Breast epithelium (tissue), 4 donors: ENCODE measurements at places on chromosomes 7 and 10. TPM values are rescaled to one million over a fixed set of nuclear protein-coding genes. Genes with fewer than 3 reads are reported as not detected.

HKDC1 gene
- 2.0 TPM for total RNA-seq

BCAP29 gene
- total RNA-seq = 101 TPM

DNA sequence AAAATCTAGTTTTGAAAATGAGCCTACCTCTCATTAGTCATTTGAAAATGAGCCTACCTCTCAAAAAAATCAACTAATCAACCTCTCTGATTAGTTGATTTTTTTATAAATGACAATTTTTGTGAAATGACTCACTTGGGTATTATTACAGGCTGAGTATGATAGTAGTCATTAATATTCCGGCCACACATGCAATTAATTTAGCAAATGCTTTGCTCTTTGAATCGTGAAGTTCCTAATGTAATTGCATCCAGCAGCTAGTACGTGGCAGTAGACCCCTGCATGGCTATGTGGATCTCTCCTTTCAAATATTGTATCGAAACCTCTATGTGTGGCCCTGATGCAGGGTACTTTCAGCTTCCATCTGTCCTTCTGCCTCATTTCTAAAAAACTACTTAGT lies 245.9 kb upstream of the PHYHIPL start:
- H3K4me1 ChIP-seq = no peaks in the 10 kb centered on the region
- DNase-seq = no peak
- H3K27ac ChIP-seq = no peak overlapping the region
- no peaks in the 10 kb centered on the region for H3K36me3 ChIP-seq
- no peaks in the 10 kb centered on the region for H3K27me3 ChIP-seq

DNA sequence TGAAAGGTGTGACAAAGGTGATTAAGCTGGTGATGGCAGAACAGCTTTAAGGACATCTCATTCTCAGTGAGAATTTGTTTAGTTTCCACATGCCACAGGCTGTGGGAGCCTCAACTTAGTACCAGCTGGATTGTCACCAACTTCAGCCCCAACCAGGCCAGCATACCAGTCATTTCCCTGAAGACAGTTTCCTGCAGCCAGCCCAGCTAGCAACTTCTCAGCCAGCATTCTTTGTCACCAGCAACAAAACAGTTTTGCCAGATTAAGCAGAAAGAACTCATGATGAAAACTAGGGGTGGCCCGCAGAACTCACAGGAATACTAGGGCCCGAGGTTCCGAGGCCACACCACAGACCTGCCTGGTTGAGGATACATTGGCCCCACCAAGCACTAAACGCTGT lies 68.8 kb upstream of the UNC5B start:
- H3K27ac ChIP-seq = no peak overlapping the region
- peak; percentile 27 for DNase-seq
- H3K27me3 ChIP-seq = no peaks in the 10 kb centered on the region

DNA sequence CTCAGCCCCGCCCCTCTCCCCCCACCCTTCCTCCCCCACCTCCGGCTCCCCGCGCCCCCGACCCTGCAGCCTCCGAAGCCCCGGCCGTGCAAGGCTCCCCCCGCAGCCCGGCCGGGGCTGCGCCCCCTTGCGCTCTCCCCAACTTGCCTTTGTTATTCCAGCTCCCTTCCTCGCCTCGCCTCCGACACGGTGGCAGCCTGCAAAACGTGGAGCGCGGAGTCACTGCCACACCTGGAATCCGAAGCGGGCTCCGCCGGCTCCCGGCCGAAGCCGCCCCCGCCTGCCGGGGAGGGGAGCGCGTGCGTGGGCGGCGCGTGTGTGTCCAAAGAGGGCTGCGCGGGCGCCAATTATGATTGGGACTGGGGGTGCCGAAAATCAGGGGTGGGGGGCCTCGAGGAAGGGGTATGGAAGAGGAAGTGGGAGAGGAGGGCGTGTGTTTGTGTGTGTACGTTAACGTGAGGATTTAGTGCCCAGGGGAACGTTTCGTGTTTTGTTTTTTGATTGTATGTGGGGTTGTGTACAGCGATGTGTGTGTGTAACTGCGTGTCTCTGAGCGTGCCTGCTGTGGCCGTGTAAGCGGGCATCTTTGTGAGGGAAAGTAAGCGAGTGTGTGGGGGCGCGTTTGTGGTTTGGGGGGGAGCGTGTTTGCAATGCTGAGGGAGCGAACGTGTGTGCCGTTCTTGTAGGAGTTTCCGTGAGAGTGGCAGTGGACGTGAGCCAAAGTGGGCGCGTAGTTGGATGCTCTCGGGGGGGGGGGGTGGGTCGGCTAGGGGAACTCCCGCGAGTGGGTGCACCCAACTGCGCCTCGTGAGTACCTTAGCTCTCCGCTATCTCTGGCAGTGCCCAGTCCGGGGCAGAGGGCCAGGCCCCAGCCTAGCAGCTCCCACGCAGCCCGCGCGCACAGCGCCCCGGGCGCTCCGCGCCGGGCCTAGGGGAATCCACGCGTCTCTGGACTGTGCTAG lies 1.2 kb upstream of the ZMIZ1 start:
- peaks cover 3% of the 10 kb centered on the region for H3K4me1 ChIP-seq
- peak; percentile 80 for DNase-seq
- peak overlapping the region; percentile 98 for H3K4me3 ChIP-seq

GRCh38 chr7:93016681-93017381 lies 100.9 kb downstream of the SAMD9 start:
- peak overlapping the region; percentile 41 for H3K27ac ChIP-seq
- no peaks in the 10 kb centered on the region for H3K36me3 ChIP-seq
- DNase-seq = no peak

DNA sequence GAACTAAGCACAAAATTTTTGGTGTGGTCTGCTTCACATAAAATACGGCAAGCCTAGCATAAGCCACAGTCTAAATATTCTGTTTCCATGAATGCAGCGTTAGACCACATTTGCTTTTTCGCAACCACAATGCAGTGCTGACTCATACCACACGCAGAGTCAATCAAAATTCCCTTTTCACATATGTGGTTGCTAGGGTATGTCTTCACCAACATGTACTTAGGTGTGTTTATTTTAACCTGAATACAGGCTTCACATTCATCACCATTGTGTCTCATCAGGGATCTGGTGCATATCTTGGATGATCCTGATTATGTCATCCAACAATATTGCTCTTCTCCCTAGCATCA lies 90.8 kb downstream of the CHN2 start:
- no peaks in the 10 kb centered on the region for H3K4me1 ChIP-seq
- no peak for DNase-seq
- H3K36me3 ChIP-seq = no peaks in the 10 kb centered on the region
- no peaks in the 10 kb centered on the region for H3K27me3 ChIP-seq

DNA sequence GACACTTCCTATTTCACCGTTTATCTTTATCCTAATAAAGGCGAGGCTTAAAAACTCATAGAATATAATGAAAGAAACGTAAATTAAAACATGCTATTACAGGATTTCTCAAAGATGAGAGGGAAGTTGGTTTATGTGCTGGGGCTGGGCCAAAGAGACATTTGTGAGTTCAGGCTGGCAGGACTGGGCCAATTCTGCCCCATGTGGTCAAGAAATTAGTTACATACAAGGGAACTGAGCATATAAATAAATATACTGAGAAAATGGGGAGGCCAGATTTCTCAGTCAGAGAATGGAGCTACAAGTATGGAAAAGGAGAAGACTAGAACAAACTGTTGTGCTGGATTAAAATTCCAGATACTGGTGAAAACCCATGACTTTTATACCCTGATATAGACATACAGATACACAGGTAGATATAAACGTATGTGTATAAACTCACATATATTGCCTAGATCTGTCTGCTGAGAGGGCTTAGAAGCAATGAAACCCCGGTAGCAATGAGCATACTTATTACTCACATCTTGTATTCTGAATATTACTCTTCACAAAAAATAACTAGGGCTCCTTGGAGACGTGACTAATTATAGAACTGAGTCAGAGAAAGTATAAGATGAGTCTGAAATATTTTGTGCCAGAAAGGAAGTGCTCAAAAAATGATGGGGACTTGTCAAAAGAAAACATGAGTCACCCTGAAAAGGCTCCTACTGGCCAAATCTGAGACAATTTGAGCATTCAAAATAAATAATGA lies 155.7 kb upstream of the FGFR2 start:
- no peak for DNase-seq
- H3K4me1 ChIP-seq = no peaks in the 10 kb centered on the region
- H3K36me3 ChIP-seq = no peaks in the 10 kb centered on the region
- no peak overlapping the region for H3K27ac ChIP-seq

DNA sequence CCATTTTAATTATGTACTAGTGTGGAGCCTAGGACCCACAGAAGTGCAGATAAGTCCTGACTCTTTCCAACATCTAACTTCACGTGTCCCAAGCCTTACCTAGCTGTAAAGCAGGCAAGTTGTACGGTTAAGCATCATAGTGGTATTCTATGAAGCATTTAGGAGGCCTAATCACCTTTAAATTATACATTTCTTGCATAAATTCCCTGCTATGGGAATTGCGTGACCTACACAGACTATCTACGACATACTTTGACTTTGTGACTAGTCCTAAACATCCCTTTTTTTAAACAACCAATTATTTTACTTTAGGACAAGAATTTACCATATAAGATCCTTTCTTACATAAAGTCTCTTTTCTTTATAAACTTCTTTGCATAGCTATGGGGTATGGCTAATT lies 37.7 kb upstream of the LRGUK start:
- DNase-seq = no peak
- H3K4me1 ChIP-seq = no peaks in the 10 kb centered on the region
- H3K36me3 ChIP-seq = no peaks in the 10 kb centered on the region
- no peak overlapping the region for H3K27ac ChIP-seq
- H3K4me3 ChIP-seq = no peak overlapping the region

C10orf90 gene
- 3.9 TPM for total RNA-seq

DNA sequence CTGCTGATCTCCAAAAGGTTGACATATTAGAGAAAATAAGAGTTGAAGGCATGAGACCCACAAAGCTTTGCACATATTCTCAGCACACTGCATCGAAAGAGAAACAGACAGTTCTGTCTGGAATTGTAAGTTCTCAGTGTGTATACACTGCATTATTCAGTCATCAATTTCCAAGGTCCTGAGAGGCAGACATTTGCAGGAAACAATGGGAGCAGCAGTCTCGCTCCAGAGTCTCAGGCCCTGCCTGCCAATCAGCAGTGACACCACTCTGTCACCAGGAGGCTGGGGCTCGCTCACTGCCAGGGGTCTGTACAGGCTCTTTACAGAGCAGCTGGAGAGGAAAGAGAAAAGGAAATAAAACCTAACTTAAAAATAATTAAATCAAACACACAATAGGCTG lies 36.3 kb downstream of the JAZF1 start:
- no peak overlapping the region for H3K27ac ChIP-seq
- no peak overlapping the region for H3K4me3 ChIP-seq
- no peaks in the 10 kb centered on the region for H3K36me3 ChIP-seq
- DNase-seq = no peak

ASB13 gene
- 37.9 TPM for total RNA-seq
